ENCODE measurements at places on chromosomes 2 and 18. TPM values are rescaled to one million over a fixed set of nuclear protein-coding genes. Genes with fewer than 3 reads are reported as not detected.

Gene HOXD11
- not detected for total RNA-seq

Gene DYNAP
- not detected for total RNA-seq

Gene NLRC4
- not detected for total RNA-seq

Gene FHOD3
- 23.5 TPM for total RNA-seq

Gene TEX44
- total RNA-seq: not detected

Gene RAB3GAP1
- total RNA-seq: 86.5 TPM

Gene AMER3
- not detected for total RNA-seq

Gene CFLAR
- 135 TPM for total RNA-seq

Gene ERFE
- 2.9 TPM for total RNA-seq

Gene THOC1
- 36.2 TPM for total RNA-seq

Gene CASP8
- total RNA-seq: 29.4 TPM

Gene PLGLB1
- 1.8 TPM for total RNA-seq

Gene UGP2
- total RNA-seq: 362 TPM

Gene KLHL14
- total RNA-seq: 0.16 TPM

Gene UGT1A3
- total RNA-seq: not detected

Gene COL6A3
- total RNA-seq: 7,373 TPM

Gene TUBA4B
- not detected for total RNA-seq

Gene DPY30
- 28.6 TPM for total RNA-seq

Gene CHRNG
- total RNA-seq: not detected

Gene FEV
- not detected for total RNA-seq

Gene CDH19
- total RNA-seq: not detected

Gene SERPINB3
- total RNA-seq: not detected

Gene PLEKHH2
- 5.6 TPM for total RNA-seq

Gene ALPI
- total RNA-seq: not detected

Gene NAT8
- not detected for total RNA-seq

Gene DSG4
- not detected for total RNA-seq

Gene SEMA4C
- total RNA-seq: 26.7 TPM

Gene SP110
- 19.1 TPM for total RNA-seq

Gene UGT1A5
- not detected for total RNA-seq

Gene BMP10
- total RNA-seq: not detected

Gene PPP1R1C
- total RNA-seq: 1.9 TPM

Gene CREG2
- under 0.01 TPM for total RNA-seq

Gene IL1RN
- 0.61 TPM for total RNA-seq

Gene ZNF396
- 1.2 TPM for total RNA-seq

Gene ADGRF3
- total RNA-seq: under 0.01 TPM

Gene TMEM163
- total RNA-seq: 0.12 TPM

Gene HNMT
- 31.0 TPM for total RNA-seq

Gene HS6ST1
- 153 TPM for total RNA-seq

Measured in hair follicle dermal papilla cell (primary cell).